Stimulated activated CD8-positive, alpha-beta memory T cell treated with anti-CD3 and anti-CD28 coated beads, Interleukin-15, amount 100 ng/mL, for 48 hours (primary cell): ENCODE measurements at places on chromosomes 12 and 14.
A peak's percentile ranks its signal among the peaks of the same experiment; 100 is the strongest.

DNA sequence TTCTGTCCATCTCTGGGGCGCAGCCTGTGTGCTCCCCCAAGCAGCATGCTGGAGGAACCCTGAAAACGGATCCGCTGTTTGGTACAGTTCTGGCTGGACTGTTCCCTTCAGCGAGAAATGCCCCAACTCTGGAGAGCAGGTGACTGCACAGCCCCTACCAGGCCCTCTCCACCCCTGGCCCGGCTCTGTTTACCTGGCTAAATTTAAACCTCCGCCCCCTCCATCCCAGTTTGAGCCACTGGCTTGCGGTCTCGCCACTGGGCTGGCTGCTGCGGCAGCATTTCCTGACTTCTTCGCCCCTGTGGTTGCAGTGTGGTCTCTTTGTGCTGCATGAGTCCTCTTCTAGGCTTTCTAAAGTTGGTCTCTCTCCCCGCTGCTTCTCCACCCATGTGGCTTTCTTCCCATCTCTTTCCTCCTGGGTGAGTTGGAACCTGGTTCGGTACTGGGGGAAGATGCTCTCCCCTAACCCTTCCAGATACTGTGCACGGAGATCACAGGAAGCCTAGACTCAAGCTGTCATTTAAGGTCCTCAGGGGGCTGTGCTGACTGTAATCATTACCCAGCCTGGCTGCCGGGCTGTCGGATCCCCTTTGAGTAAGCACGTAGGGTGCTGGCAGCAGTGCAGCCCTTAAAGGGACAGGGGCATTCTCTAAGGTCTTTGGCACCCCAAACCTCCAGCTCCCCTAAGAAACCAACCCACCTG, 60.6 kb downstream of the FBXL14 start:
- peak; percentile 48 for DNase-seq

- no peak for DNase-seq
Observed at GRCh38 chr14:50714450-50715073, 46.5 kb upstream of the SAV1 start.

- no peak for DNase-seq
Observed at GRCh38 chr12:47194501-47194900, 114.7 kb upstream of the AMIGO2 start.

GRCh38 chr14:50301914-50302313, 10.1 kb downstream of the L2HGDH start:
- DNase-seq, result no peak

DNA sequence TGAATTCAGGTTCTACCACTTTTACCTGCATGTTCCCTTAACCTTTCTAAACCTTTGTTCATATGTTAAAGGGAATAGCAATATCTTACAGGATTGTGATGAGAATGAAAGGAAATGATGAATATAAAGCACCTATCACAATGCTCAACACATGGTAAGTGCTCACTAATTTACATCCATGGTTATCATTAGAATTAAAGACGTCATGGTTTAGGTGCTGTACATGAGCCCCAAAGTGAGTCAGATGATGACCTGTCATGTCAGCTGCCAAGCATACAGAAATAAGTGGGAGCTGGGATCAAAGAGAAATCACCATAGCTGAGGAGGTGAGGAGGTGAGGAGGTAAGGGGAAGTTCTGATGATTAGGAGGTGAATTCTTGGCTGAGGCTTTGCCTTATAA, 135.9 kb upstream of the ATP2B1 start:
- DNase-seq, result no peak

- no peak for DNase-seq
Observed at GRCh38 chr12:4819654-4820053, 90.1 kb upstream of the KCNA1 start.

DNA sequence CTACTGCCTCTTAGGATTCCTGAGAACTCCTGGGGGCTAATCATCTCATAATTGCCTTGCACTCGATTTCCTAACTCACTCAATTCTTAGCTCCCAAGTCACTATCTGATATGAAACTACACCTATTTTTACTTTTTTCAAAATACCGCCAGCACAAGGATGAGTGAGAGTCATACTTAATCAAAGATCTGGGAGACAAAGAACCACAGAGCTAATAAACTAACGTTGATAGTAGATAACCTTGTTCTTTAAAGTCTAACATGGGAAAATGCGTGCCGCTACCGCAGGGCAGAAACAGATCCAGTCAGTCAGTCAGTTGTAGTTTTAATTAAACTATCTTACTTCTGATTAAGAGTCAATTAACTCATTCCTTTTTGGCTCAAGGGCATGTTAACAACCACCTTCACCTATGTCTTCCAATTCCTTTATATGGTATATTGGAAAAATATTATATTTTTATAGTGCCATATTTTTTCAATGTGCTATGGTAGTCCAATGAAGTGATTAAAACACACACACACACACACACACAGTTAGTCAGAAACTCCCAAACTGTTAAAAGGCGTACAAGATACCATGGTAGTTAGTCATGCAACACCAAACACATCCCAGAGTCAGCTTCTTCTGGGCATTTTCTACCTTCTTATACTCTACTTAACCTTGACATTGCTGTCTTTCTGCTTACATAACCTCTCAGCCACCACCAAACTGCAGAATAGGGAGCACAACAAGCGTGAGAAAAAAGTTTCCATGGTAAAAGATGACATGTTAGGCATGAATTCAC, 114.0 kb downstream of the KLHL28 start:
- no peak for DNase-seq

- DNase-seq, result no peak
Observed at GRCh38 chr12:12331896-12332295, 18.1 kb downstream of the MANSC1 start.

DNA sequence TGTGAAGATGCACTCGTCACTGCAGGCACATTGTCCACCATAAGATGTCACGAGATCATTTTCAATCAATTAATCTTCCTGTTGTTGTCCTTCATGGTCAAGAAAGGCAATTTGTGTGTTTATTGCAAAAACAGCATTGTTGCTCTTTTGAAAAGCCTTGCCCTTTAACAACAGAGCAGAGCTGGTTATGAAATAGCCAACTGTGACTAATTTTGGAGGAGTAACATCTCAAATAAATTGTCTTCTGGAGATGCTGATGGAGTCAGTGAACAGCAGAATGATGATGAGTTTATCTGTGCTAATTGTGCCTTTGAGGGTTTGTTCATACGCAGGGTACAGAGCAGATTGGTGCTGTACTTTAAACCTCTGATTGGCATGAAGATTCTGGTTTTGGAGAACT, 88.3 kb upstream of the E2F7 start:
- no peak for DNase-seq

- DNase-seq, result no peak
Observed at GRCh38 chr12:42892702-42893551, 303.4 kb upstream of the PRICKLE1 start.

- DNase-seq, result no peak
Observed at GRCh38 chr14:24108336-24108874, 6.2 kb upstream of the DCAF11 start.

GRCh38 chr12:107415071-107415470, 270.5 kb upstream of the PWP1 start:
- DNase-seq, result no peak

GRCh38 chr12:57754411-57755193, at the start of gene MARCHF9:
Gene MARCHF9 (plus strand): TSS chr12:57755103. CDS start chr12:57755529, 426 bp downstream.
- DNase-seq, result peak; percentile 81

DNA sequence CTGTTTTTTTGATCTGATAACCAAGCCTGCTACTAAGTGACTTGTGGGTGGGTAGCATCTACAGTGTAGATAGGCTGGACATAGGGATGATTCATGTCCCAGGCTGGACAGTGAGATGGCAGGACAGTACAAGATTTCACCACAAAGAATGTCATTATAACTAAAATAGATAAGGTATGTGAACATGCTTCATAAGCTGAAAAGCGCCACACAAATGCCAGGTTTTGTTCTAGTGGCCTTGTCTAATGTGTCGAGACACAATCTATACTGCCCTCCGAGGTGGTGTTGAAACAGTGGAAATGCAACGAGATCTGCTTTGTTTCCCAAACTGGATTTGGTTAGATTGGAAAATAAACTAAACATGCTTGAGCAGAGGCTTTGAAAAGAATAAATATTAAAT, 4.4 kb downstream of the LGALS3 start:
- DNase-seq, result no peak

DNA sequence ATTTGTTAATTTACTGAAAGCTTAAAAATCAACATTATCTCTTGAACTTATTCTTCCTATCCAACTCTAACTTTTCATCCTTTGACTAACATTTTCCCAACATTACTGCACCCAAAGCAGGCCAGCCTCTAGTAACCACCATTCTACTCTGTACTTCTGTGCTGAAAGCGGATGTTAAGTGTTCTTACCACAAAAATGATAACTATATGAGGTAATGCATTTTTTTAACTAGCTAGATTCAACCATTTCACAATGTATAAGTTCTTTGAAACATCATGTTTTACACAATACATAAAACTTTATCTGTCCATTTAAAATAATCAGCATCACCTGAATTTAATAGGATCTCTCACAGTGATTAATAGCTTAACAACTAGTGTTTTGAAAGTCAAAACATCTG, 468.5 kb upstream of the MGAT4C start:
- DNase-seq, result no peak

DNA sequence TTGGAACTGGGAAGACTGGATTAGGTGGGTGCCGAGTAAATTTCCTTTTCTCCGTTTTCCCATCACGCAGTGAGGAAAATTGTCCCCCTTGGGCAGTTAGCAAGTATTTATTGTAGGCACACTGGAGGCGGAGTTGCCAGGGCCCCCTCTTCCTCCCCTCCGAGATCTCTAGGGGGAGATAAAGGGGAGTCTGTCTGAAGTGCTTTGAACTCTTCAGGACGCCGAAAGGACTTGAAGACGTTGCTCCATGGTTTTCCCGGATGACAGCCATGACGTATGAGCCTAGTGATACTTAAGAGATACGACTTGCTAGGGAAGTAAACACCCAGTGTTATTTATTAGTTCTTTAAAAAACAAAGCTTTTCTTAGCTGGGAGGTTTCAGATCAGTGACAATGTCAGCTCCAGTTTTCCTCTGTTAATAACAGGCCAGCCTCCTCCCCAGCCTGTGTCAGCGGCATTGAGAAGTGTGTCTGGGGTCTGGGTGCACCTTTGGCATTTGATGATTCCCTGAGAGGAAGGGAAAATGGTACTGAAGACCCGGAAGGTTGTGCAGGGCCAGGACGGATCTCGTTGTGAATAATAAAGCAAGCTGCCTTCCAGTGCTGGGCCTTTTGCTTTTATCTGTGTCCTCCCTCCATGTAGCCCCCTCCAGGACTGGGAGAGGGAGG, 78.7 kb downstream of the TSPAN9 start:
- DNase-seq, result no peak

GRCh38 chr12:93753285-93753684, 76.1 kb downstream of the CRADD start:
- no peak for DNase-seq

DNA sequence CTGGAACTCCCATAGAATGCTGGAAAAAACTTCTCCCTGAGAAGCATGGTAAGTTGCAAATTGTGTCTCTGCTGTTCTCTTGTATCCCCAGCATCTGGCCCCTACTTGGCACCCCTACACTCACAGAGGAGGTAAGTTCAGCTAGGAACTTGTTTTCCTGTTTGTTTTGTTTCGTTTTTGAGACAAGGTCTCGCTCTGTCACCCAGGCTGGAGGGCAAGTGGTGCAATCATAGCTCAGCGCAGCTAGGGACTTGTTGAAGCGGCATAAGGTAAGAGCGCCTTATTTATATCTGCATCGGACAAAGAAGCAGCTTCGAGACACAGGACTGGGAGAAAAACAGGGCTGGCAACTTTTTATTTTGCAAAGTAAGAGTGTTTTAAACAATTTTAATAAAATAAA, 18.5 kb upstream of the ANO2 start:
- no peak for DNase-seq

DNA sequence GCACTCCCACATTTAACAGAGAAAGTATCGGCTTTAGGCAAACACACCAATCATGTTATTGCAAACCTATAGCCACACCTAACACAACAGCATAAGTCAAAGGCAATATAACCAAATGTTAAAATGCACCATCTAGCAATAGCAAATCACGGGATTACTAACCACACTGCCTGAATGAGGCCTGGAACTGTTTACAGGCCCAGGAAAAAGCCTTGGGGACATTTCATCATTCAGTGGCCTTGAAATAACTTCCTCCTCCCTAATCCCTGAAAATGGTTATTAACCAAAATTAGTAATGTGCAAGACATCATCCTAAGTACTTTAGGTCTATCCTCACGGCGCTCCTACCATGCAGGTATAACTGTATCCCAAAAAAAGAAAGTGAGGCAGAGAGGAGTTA, 2.3 kb downstream of the GALC start:
- no peak for DNase-seq

DNA sequence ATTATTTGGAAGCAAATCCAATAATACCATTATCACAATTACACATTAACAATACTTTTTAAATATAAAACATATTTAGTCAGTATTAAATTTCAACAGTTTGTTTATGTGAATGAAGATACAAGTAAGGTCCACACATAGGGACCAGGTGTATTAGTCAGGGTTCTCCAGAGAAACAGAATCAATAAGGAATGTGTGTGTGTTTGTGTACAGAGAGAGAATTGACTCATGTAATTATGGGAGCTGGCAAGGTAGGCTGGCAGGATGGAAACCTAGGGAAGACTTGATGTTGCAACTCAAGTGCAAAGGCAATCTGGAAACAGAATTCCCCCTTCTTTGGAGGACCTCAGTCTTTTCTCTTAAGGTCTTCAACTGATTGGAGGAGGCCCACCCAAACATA, 123.2 kb upstream of the OTX2 start:
- DNase-seq, result no peak

DNA sequence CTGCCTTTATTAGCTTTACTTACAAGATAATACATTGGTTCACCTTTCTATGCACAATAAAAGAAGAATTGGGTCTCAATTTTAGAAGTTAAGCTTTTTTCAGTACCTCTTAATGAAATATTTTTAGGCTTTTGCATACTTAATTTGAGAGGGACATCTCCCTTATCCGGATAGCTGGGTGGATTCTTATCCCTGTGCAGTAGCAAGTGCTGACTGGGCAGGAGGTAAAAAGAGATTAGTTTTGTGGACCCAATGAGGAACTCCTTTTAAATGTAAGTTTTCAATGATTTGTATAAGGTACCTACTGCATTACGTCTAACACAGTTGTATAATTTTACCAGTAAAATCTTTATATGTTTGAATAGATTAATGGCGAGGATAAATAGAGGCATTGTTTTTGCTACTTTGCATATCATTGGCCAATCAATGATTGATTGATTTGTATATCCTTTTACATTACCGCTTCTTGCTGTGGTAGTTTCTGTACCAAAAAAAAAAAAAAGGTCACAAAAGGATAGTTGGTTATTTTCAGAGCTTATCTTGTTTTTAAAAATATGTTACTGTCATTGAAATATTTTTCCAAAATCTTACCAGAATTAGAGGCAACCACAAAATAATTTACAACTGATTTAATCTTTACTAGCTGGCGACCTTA, 2.2 kb downstream of the CPSF6 start:
- DNase-seq, result no peak

GRCh38 chr12:92226071-92226661, 80.5 kb upstream of the BTG1 start:
- DNase-seq, result no peak
